ENCODE measurements at places on chromosomes 1 and 21.
A peak's percentile ranks its signal among the peaks of the same experiment; 100 is the strongest.

DNA sequence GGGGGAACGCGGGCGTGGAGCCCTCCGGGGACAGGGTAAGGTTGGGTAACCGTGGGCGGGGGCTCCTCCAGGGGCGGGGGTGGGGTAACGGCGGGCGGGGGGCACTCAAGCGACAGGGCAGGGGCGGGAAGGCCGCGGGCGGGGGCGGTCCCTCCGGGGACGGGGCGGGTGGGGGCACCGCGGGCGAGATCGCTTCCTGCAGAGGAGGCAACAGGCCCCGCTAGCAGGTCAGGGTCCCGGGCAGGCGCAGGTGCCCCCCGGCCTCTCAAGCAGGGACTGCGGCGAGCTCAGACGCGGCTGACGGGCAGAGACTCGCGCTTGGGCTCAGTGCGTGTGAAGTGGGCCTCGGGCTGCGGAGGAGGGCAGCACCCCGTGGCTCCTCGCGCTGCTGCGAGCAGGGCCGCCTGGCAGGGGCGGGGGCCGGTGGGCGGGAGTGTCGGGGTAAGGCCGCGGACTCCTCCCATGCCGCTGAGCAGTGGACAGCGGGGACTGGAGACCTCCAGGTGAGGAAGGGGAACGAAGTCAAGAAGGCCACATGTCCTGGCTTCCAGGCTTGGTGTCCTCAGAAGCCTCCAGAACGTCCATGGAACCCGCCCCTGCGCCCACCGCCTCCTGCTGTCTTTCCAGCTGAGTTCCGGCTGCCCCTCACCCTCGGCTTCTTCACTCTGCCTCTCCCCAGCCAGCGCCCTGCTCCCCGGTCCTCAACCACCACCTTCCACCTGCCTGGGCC lies 627 bp upstream of the GNB1 start:
- DNase-seq, result peak; percentile 79

DNA sequence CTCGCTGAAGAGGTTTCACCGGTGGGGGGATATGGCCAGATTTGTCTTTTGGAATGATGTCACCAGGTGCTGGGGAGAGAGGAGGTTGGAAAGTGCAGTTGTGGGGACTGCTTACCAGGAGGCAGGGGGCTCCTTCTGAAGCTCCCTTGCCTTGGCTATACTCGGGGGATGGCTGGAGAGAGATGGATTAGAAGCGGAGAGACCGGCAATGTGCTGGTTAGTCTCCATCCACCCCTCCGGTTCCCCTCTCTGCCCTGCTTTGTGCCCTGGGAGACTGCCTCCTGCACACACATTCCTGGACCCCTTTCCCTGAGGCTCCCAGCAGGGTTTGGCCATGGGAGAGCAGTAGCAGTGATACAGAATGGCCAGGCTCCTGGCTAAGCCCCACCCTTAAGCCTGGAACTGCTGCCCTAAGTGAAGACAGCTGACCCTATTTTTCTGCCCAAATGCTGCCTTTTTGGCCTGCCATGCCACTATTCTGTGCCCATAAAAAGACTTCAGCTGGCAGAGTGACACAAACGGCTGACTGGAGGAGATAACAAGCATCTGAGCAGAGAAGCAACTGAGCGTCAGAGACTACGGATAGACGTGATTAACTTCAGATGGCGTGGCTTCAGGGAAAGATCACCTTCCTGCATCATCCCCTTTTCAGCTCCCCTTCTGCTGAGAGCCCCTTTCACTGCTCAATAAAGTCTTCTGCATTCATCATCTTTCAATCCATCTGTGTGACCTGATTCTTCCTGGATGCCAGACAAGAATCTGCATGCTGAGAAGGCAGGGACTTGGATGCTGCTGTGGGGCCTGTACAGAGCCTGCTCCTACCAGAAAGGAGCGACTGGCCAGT lies 14.5 kb upstream of the VPS13D start:
- no peak for DNase-seq

GRCh38 chr1:198030682-198031081 lies 113.5 kb downstream of the LHX9 start:
- no peak for DNase-seq

DNA sequence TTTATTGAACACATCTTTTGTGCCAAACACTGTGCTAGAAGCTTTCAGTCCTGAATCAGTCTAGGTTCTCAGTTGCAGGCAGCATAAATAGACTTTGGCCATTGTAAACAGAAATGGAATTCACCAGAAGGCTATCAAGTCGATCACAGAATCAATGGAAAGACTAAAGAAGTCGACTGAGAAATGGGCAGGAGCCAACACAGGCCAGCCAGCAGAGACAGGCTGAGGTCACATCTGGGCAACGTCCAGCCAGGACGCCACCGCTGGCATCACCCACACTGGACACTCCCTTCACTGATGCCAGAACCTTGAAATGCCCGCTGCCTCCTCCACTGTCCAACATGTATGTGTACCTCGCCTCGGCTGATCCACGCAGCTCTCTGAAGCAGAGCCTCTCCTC lies 5.5 kb upstream of the CNTN2 start:
- no peak for DNase-seq

GRCh38 chr1:220954321-220955075 lies 75.3 kb downstream of the HLX start:
- DNase-seq, result no peak

DNA sequence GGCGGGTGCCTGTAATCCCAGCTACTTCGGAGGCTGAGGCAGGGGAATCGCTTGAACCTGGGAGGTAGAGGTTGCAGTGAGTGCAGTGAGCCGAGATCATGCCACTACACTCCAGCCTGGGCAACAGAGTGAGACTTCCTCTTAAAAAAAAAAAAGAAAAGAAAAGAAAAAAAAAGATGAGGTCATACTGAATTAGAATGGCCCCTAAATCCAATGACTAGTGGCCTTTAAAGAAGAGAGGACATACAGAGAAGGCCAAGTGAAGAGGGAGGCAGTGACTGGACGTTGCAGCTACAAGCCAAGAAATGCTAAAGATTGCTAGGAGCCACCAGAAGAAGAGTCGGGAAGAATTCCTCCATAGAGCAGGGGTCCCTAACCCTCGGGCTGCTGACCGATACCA lies 76.9 kb upstream of the TIAM1 start:
- DNase-seq, result no peak

DNA sequence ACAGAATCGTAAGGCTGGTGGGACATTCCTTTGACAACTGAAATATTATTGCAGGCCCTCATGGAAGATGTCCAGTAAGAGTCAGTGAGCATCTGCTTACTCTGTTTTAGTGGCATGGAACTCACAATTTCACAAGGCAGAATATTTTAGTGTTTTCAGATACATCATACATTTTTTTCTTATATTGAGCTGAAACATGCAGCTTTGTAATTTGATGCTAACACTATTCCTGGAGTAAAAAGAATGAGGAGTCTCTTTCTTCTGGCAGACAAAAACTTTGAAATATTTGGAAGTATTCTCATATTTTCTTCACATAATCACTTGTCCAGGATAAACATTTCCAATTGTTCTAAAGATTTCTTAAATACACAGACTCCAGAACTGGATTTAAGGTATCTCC lies 17.7 kb downstream of the CLDN17 start:
- DNase-seq, result no peak

DNA sequence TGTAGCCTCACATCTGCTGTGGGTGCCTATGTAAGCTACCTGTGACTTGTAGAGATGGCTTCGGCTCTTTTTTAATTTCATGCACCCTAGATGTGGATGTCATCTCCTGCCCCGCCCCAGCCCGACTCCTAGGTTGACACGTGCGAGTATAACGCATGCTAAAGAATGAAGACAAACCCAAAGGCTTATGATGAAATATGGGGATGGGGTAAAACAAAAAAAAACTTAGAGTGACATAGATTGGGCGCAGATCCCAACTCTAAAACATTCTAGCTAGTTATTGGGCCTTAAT lies 613 bp upstream of the ERO1B start:
- no peak for DNase-seq

GRCh38 chr21:34582506-34583150 lies 32.3 kb downstream of the RCAN1 start:
- DNase-seq, result peak; percentile 43

DNA sequence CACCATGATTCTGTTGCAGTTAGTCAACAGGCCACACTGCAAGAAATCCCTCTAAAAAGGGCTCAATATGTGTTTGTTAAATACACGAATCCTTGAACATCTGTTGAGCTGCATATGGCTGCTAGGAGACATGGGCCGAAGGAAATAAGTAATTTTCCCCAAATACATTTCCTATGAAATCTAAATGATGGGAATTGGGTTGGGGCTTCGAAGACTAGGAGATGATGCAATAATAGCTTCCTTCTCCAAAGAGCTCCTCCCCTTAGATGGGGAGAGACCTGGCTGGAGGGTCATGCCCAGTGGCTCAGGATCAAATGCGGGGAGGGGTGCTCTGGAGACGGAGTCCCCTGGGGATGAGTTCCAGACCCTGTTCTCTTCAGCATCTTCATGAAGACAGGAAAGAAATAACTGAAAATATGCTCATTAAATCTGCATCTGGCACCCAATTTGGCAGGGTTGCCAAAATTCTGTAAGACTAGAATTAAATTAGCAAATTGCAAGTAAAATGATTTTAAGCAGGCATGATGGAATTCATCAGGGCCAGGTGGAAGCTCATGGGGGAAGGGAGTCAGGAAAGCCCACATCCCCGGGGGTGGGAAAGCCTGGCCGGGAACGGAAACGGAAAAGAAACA lies 165.0 kb upstream of the EDN2 start:
- DNase-seq, result no peak

GRCh38 chr1:160636076-160636475 lies 10.8 kb downstream of the SLAMF1 start:
- DNase-seq, result no peak

GRCh38 chr1:77467021-77467595 lies 185.3 kb downstream of the AK5 start:
- DNase-seq, result no peak

- no peak for DNase-seq
These were observed 59.9 kb upstream of the ZSWIM5 start for GRCh38 chr1:45266151-45266801.

GRCh38 chr1:170978371-170978910 lies 43.1 kb downstream of the MROH9 start:
- DNase-seq, result no peak

- no peak for DNase-seq
These were observed 69.2 kb upstream of the GJA8 start for GRCh38 chr1:147833231-147833860.

- DNase-seq, result no peak
These were observed 19.5 kb downstream of the MAP7D1 start for GRCh38 chr1:36175137-36176095.

DNA sequence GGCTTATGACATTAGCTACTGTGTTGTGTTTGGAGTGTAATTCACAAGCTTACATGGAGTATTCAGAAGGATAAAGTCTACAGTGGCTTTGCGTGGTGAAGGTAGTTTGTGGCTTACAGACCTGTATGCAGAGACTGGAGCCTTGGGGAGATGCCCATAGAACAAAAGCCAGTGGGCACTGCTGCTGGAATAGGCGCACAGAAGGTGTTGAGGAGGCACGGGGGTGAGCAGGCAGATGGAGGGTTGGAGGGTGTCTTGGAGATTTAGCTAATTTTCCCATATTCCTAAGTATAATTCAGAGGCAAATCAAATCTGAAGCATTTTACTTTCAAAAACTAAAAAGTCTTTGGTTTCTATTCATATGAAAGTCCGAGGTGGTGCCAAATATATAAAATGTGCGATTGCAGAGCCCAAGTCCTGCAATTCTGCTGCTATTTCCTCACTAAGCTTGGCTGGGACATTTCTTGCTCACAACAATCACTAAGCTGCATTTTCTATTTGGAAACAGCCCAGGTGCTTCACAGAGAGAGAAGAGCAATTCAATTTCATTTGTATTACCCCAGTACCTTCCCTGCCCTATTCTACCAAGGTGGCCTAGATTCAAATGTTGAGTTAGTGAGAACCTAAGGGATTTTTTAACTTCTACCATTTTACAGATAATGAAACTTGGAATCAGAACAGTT lies 48.5 kb downstream of the FH start:
- no peak for DNase-seq

DNA sequence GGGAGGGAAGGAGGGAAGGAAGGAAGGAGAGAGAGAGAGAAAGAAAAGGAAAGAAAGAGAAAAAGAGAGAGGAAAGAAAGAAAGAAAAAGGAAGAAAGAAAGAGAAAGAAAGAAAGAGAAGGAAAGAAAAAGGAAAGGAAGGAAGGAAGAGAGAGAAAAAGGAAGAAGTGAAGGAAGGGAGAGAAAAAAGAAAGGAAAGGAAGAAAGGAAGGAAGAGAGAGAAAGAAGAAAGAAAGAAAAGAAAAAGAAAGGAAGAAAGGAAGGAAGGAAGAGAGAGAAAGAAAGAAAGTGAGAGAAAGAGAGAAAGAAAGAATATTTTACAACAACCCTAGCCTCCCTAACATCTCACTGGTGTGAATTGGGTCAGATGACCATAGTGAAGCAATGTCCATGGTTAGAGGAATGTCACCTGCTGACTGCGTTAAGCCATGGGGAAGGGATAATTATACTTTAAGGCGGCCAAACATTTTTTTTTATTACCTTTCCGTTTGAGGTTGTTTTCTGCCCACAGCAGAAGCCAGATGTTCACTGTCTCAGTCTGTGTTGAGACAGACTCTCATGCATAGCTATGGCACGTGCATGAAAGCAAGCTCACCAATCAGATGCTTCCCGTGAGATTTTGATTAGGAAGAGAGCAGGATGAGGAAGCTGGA lies 76.4 kb downstream of the SNRPE start:
- DNase-seq, result no peak

DNA sequence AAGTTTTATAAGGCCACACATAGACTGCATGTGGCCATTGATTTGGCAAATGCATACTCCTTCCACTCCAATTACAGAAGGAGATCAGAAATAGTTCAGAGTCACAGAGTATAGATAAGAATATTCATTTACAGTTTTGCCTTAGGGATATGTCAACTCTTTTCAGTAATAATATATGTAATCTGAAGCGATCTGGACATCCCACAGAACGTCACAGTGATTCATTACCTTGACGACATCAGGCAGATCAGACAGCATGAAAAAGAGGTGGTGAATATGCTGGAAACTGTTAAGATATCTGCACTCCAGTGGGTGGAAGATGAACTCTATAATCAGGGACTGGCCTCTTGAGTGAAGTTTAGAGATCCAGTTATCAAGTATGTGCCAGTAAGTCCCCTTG lies 240.4 kb downstream of the DPYD start:
- DNase-seq, result no peak

- DNase-seq, result no peak
These were observed 53.0 kb downstream of the DMRTB1 start for GRCh38 chr1:53511933-53512806.

- no peak for DNase-seq
These were observed 3.1 kb downstream of the SMIM1 start for GRCh38 chr1:3775490-3776230.

DNA sequence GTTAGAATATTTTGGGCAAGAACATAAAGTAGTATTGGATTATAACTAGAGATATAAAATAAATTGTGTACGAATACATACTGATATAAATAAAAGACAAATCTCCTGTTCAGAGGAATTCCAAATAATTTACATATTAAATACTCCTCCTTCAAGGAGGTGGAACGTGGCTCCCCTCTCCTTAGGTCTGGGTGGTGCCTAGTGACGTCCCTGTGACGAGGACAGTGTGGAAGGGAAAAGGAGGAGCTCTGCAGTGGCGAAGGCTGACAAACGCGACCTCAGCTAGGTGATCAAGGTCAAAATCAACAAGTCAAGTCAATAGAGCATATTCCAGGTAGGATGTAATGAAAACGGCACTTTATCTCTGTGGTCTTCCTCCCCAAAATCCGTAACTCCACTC lies 310.0 kb downstream of the SMYD3 start:
- DNase-seq, result no peak
